ENCODE measurements at places on chromosomes 6 and 20.

DNA sequence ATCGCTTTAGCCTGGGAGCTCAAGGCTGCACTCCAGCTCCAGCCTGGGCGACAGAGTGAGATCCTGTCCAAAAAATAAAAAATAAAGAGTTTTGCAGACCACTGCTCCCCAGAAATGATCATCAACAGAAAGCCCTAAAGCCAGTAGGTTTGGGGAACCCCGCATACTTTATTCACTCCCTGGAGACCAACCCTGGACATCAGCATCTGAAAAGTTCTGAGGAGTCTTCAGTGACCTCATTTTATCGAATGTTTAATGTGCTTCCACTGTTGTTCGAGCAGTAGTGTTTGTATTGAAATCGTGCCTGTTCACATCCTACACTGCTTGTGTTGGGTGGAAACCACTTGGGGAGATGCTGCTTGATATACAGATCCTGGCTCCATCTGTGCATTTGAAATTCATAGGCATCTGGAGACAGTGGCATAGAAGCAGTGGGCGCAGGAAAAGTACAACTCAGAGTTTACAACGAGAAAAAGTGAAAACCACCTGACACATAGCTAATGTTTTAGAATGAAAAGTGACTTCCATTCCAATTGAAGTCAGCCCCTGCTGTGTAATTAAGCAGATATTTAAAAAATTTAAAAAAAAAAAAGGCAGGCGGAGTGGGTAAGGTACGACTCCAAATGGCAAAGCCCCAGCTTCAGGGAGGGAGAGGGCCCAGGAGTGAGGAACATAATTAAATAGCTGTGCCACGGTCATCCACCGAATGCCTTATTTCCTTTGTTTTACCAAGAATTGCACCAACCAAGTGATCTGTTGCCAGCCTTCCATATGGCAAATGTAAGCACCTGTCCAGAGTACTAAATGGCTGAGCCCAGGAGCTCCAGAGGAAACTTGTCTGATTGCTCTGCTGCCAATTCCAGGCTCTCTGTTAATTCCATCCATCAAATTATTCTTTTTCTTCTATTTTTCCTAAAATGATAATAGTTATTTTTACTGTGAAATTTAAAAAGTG lies 100.4 kb upstream of the NAA20 start:
- DNase-seq = peak; percentile 74

- DNase-seq = no peak
Measured at GRCh38 chr6:98044151-98044561, 761.1 kb upstream of the MMS22L start.

GRCh38 chr20:40191573-40191972 lies 497.5 kb downstream of the MAFB start:
- no peak for DNase-seq

- DNase-seq = no peak
Measured at GRCh38 chr6:105797983-105798453, 288.1 kb upstream of the PRDM1 start.

GRCh38 chr6:161227004-161227960 lies 46.6 kb downstream of the AGPAT4 start:
- no peak for DNase-seq

GRCh38 chr6:3383525-3383924 lies 73.3 kb downstream of the SLC22A23 start:
- no peak for DNase-seq

DNA sequence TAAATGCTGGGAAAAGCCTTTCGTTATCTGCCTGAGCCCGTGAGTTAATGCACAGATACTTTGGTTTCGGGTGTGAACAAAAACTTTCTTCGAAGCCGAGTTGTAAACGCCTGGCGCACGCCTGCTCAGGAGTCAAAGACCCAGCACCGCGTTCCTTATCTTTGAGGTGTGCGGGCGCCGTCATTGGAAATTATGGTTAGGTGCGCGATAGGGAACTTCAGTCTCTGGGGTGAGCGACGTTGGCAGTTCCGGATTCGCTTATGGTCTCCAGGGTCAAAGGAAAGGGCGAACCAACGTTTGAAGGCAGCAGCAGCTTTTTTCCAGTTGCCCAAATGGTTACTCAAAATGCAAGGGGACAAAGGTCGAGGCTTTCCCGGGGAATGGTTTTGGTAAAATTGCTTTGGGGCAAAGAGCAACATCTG lies 853 bp downstream of the SLC22A3 start:
- DNase-seq = no peak

- no peak for DNase-seq
Measured at GRCh38 chr6:96073555-96073954, 57.8 kb downstream of the FUT9 start.

- no peak for DNase-seq
Measured at GRCh38 chr6:7166410-7167293, 58.9 kb downstream of the RREB1 start.

DNA sequence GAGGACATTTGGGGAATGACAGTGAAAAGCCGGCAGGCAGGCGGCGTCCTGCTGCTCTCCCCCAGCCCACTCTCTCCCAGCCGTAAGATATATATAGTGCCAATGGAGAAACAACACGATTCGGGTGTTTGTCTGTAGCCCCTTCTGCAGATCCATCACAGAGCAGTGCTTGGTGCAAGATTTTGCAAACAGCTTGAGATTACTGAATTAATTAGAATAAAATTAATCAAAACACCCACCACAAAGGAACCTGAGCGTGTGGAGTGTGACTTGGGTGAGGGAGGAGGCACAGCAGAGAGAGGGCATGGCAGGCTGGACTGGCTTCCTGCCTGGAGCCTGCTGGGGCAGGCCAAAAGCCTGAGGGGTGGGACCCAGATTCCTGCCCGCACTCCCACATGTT lies 28.8 kb upstream of the CCDC167 start:
- no peak for DNase-seq

DNA sequence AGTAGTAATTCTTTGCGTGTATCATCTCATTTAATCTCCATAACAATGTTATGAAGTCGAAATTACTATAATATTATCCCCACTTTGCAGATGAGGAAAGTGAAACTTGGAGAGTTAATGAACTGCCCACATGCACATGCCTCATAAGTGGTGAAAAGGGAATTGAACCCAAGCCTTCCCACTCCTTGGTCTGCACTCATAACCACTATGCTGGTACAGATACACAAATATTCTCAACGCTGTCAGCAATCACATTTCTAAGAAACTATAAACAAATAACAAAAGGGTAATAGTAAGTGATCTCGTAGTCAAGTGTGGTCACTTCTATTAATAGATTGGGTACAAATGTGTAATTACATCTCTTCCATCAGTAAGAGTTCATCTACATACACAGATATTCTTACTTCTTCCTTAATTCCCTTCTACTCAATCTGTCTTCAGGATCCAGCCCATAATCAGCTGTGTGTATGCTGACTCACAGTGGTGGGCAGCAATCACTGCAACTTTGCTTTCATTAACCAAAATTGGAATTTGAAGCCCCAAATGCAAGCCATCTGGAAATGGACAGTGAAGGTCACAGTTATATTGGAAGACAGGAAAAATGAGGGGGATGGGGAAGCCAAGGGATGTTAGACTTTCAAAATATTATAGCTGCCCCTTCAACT lies 6.6 kb downstream of the PRSS35 start:
- no peak for DNase-seq

DNA sequence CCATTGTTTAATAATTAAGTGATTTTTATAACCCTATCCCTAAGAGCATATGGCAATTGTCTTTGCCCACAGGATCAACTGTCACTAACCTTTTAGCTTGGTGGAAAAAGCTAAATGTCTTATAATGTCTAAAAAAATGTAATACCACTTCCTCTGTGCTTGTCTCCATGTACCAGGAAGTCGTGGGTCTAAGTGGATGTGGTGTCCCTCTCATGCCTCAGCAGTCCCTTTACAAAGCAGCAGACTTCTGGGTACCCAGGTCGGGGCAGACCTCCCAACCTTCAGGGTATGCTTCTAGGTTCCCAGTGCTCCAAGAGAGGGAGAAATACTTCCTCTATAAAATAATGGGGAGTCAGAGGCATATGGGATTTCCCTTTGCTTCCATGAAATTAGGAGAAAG lies 74.7 kb downstream of the ZHX3 start:
- DNase-seq = no peak

DNA sequence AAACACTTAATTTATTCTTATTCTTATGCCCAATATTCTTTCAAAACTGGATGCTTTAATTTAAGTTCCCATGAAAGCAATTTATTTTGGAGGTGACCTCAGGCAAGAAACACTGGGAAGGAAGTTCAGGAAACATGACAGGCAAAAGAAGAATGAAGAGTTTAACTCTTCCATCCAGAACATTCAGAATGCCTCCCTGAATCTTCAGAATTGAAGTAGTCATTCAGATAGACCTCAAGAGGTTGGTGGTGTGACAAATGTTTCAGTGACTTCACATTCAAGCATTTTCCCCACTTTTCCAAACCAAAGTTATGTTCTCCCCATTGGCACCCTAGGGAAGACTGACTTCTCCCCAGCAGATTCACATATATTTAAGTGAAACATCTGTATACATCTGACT lies 110.5 kb downstream of the HAO1 start:
- DNase-seq = no peak

GRCh38 chr6:77430504-77430903 lies 32.8 kb downstream of the HTR1B start:
- DNase-seq = no peak

GRCh38 chr6:44101832-44102231 lies 25.4 kb downstream of the MRPL14 start:
- DNase-seq = no peak

- no peak for DNase-seq
Measured at GRCh38 chr6:81750200-81750599, 2.3 kb downstream of the TENT5A start.

GRCh38 chr20:24960302-24960801 lies 11.3 kb downstream of the CST7 start:
- DNase-seq = no peak

DNA sequence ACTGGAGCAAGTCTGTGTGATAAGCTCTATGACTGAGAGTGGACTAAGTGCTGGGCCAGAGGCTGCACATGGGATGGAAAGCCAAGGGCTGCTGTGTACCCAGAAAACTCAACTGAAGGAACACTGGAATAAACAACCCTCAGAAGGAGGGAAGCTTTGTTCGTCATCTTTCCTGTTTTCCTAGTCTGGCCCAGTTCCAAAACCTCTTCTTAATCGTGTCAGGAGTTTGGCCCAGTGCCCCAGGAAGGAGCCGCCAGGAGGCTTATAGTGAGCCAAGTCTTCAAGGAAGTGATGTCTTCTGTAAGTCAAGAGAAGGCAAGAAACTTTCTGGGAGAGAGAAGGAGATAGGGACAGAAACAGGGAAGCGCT lies 23.3 kb upstream of the TOP1 start:
- DNase-seq = no peak

DNA sequence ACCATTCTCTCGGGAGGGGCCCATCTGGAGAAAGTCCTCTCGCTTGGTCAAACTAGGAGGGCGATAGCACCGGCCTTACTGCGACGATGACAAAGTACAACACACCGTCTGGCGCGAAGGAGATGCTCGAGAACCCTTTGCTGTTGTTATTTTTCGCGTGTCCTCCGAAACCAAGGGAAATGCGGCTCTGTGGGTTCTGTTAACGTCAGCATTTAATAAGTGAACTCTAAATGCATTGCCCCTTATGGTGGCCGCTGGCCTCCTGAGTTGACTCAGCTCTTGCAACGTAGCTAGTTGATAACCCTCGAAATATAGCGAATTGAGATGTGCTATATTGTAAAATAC lies 577 bp upstream of the SCAND1 start:
- DNase-seq = peak; percentile 31

- DNase-seq = no peak
Measured at GRCh38 chr6:116328528-116328903, 42.2 kb upstream of the DSE start.

DNA sequence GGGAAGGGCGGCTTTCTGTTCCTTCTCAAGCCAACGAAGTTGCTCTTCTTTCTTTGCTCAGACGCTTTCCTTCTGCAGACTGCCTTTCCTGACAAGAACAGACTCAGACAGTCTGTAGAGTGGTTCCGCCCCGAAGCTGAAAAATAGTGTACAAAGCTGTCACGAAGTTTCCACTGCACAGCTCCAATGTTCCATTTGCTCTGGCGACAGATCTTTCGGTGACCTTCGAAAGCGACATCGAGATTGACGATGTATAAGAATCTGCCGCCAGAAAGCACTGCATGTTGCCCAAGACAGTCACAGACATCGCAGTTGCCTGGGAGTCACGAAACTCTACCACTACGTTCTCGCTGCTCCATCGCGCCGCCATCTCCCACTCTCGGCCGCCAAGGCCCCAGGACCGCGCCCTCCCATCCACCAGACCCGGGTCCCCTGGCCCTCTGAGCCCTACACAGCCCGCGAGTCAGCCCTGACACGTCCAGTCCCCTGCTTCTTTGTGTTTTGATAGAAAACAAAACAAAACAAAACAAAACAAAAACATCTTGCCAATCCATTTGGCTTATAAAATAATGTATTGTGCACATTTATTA lies 42.1 kb upstream of the ZNF184 start:
- DNase-seq = no peak

- DNase-seq = no peak
Measured at GRCh38 chr6:25698631-25699030, 46.6 kb downstream of the SCGN start.

DNA sequence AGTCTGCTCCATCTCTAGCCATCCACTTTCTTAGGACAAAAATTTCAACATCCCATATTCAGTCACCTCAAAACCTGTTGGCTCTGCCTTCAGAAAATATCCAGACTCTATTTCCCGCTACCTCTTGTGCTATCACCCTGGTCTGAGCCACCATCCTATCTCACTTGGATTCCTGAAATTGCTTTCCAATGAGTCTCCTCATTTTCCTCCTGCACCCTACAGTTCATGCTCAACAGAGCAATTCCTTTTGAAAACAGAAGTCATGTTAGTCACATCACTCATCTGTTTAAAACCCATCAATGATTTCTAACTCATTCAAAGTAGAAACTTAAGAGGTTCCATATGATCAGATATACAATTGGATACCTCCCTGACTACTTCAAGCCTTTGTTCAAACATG lies 229.9 kb downstream of the ADGRG6 start:
- DNase-seq = no peak

DNA sequence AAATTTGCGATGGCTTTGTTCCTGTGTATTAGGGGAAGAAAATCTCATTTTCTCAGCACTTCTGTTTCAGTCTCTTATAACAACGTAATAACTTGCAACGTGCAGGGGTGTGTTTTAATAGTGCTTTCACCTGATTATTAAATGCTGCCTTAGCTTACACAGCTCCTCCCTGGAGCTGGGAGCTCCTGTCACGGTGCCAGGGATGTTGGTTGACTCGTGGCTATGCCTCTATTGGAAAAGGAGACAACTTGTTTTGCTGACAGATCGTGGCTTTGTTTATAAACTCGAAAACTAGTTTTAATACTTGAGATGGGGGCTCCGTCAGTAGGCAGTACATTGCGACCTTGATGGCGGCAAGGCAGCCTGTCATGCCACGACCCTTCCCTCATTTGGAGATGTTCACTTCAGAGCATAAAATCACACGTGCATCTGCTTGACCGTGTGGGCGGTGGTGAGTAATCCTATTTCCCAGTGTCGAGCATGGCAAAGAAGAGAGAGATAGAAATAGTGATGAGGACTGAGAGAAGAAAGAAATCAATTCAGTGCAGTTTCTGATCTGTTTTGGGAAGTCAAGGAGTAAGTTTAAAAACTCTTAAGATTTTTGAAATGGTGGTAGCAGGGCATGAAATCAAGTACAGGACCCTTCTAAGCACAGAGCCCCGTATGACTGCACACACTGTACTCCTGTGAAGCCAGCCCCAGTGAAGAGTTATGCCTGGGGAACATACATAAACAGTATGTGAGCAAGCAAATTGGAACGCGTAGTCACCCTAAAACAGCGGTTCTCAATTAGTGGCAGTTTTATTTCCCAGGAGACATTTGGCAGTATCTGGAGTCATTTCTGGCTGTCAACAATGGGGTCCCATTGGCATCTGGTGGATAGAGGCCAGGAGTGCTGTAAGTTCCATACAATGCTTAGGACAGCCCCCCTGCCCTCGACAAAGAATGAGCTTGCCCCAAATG lies 147.2 kb downstream of the DOK5 start:
- DNase-seq = peak; percentile 74

- no peak for DNase-seq
Measured at GRCh38 chr20:62804021-62804626, 511 bp upstream of the OGFR start.

Measured in spinal cord (tissue), 10 donors.